ENCODE measurements at places on chromosomes 6 and 20.

DNA sequence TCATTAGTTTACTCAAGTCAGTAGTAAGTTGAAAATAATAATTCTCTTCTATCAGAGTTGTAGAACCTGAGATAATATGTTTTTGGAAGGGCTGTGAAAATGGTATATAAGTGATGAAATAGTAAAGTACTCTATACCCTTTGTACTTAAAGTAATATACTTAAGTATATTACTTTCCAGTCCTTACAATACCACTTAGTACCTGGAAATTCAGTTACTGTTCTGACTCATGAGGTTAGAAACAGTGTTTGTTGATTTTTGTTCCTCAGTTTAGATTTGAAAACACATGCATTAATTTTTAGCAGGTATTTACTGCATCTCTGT lies 10.1 kb downstream of the TULP4 start:
- DNase-seq: no peak

DNA sequence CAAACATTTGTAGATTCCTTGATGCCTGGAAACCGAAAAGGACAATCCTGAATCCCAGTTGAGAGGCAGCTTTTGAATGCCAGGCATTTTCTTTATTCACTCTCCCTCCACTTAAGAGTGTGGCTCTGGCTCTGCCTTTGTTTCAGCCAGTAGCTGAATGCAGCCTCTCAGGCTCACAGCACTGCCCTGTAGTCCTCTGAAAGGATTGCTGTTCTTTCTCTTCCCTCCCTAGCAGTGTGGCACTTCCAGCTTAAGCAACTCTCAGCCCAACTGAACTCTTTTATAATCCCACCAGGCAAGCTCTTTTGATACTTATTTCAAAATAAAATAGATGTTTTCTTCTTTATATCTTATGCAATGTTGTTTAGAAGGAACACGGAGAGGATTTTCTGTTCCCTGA lies 415.6 kb downstream of the GJA1 start:
- DNase-seq: no peak

DNA sequence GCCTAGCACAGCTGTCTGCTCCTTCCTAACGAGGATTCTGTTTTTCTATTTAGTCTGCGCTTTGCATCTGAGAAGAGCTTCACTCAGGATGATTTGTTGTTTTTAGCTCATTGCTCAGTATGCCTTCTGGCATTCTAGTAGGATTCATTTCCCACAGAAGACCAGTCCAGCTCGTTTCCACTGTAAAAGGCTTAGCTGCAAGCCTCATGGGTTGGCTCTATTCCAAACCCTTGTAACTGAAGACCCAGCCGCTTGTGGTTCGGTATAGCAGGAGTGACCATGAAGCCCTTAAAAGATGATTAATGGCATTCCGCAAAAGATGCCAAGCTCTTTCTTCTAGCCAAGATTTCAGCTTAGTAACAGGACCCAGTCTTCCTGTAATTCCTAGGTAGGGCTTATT lies 7.2 kb downstream of the ADGRF1 start:
- no peak for DNase-seq

- DNase-seq: no peak
Measured at GRCh38 chr6:109255946-109256640, 126.2 kb downstream of the CD164 start.

- DNase-seq: no peak
Measured at GRCh38 chr20:43438578-43439316, 18.9 kb upstream of the SRSF6 start.

- no peak for DNase-seq
Measured at GRCh38 chr6:6994796-6995195, 113.0 kb upstream of the RREB1 start.

GRCh38 chr20:3606021-3606420 lies 57.2 kb downstream of the GFRA4 start:
- no peak for DNase-seq

GRCh38 chr20:9062066-9062465 lies 6.8 kb upstream of the PLCB4 start:
- DNase-seq: no peak

DNA sequence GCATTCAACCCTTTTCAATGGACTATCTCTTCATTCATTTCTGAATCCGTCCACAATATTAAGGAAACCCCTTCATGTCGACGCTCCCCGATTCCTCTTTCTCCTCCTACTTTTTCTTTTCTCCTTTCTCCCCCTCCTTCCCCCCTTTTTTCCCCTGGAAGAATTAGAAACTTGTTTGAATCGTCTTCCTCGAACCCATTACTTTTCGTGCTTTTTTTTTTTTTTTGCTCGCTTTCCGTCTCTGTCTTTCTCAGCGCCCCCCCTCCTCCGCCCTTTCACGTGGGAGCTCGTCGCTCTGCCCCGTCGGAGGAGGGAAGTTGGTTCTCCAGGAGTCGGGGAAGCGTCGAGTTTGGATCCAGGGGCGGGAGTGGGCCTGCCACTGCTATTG lies 2.3 kb upstream of the NKX2-2 start:
- no peak for DNase-seq

DNA sequence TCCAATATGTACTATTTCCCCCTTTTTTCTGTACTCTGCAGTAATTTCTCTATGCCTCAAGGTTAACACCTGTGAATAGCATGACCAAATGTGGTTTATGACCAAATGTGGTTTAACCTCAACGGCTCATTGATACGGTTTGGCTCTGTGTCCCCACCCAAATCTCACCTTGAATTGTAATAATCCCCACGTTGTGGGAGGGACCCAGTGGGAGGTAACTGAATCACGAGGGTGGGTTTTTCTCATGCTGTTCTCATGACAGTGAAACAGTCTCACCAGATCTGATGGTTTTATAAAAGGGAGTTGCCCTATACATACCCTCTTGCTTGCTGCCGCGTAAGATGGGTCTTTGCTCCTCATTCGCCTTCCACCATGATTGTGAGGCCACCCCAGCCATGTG lies 18.7 kb downstream of the DEK start:
- no peak for DNase-seq

GRCh38 chr6:148750838-148751792 lies 4.3 kb downstream of the UST start:
- DNase-seq: no peak

Measured in inflammatory macrophage treated with lipopolysaccharide for 1 hour (primary cell).